ENCODE measurements at places on chromosomes 7 and 10. TPM values are rescaled to one million over a fixed set of nuclear protein-coding genes. Genes with fewer than 3 reads are reported as not detected.

Gene ZP3
- total RNA-seq = 0.49 TPM

Gene AGMO
- total RNA-seq = 0.25 TPM

Gene BTBD16
- not detected for total RNA-seq

Gene CYP2C19
- total RNA-seq = 0.25 TPM

Gene FAM131B
- 79.7 TPM for total RNA-seq

Gene GPR15LG
- not detected for total RNA-seq

Gene HABP2
- under 0.01 TPM for total RNA-seq

Gene PARD3
- 13.3 TPM for total RNA-seq

Gene FKBP9
- 33.9 TPM for total RNA-seq

Gene NEBL
- total RNA-seq = 43.0 TPM
